Stromal cell of bone marrow (primary cell): ENCODE measurements at places on chromosomes 13 and 19.

DNA sequence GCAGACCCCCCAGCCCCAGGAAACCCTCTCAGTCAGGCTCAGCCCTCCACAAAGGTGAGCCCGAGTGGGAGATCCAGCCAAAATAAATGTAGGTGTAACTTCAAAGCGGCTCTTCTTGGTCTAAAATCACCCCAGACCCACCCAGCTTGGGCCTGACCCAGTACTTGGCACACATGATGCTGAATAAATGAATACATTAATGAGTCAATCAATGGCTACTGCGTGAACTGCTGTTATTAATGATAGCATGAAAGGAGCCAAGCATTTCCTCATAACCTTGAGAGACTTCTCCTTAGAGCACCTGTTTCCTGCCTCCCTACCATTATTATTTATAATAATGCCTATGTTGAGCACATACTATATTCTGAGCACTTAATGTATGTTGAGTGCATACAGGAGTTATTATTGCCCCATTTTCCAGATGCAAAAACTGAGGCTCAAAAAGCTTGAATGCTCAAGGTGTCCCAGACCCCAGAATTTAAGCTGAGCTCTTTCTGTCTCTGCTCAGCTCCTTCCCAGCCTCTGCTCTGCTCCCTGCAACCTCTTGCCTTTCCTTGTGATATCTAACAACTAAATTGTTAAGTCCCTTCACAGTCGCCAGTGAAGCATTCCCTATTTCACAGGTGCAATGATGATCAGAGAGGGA, 4.3 kb downstream of the NOTCH3 start:
- no peak for DNase-seq

DNA sequence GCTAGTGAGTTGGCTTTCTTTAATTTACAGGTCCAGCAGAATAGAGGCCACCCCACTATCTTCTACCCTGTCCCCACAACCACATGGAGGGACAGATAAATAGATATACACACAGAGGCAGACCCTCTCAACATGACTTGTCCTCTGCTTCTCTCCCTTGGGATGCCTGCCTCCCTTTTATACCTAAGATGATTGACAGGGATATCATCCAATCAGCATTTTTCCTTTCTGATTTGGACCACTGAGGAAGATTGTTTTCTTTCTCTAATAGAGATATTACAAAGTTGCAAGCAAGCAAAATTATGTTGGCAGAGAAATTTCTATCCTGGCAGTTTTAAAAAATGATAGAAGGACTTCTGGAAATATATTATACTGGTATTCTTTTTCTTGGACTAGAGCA, 35.8 kb downstream of the STOML3 start:
- no peak for DNase-seq

GRCh38 chr13:113929628-113930615, 44.0 kb downstream of the C13orf46 start:
- no peak for DNase-seq

GRCh38 chr13:50386541-50387050, 371.4 kb downstream of the KCNRG start:
- peak; percentile 53 for DNase-seq

- no peak for DNase-seq
These were observed 57.5 kb upstream of the KCTD4 start for GRCh38 chr13:45258334-45258675.

DNA sequence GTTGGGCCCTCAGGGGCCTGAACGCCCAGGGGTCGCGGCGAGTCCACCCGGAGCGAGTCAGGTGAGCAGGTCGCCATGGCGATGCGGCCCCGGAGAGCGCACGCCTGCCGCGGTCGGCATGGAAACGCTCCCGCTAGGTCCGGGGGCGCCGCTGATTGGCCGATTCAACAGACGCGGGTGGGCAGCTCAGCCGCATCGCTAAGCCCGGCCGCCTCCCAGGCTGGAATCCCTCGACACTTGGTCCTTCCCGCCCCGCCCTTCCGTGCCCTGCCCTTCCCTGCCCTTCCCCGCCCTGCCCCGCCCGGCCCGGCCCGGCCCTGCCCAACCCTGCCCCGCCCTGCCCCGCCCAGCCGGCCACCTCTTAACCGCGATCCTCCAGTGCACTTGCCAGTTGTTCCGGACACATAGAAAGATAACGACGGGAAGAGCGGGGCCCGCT, at the start of gene CCNA1:
Gene CCNA1 (plus strand): TSS at position 390 of the 439 bp plus-strand sequence. CDS start 562 bp downstream, outside the sequence.
- no peak for DNase-seq

DNA sequence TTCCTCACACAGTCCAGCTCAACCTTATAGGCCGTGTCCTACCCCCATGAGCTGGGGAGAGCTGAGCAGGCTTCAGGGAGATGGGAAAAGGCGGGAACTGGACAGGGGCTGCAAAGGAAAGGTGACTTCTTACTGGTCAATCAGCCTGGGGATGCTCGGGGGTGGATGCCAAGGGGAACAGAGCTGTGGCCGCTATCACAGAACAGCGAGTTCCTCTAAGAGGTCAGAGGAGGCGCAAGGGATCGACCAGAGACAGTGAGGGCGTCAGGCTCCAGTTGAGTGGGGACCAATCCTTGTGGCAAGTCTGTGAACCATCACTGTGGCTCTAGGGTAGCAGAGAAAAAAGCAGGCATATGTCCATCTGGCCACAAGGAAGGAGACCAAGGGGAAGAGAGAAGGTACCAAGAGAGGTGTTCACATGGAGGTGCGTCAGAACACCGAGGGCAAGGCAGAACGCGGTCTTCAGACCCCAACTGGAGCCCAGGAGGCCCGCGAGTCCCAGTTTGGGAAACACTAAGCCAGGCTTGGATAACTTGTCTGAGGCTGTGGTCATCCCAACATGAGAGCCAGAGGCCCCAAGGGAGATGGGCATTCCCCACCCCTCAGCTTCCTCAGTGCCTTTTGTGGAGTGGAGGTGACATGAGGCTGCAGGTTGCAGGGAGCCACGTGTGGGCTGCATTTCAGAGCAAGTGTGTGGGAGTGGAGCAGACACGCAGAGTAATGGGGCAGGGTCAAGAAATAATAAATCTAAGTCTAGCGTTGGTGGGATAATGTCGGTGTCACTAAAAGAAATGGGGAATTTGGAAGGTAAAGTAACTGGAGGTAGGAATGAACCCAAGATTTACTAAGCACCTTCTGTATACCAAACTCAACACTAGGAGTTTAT, 3.9 kb downstream of the F10 start:
- DNase-seq, result no peak

GRCh38 chr13:108561149-108561548, 68.3 kb upstream of the MYO16 start:
- no peak for DNase-seq

DNA sequence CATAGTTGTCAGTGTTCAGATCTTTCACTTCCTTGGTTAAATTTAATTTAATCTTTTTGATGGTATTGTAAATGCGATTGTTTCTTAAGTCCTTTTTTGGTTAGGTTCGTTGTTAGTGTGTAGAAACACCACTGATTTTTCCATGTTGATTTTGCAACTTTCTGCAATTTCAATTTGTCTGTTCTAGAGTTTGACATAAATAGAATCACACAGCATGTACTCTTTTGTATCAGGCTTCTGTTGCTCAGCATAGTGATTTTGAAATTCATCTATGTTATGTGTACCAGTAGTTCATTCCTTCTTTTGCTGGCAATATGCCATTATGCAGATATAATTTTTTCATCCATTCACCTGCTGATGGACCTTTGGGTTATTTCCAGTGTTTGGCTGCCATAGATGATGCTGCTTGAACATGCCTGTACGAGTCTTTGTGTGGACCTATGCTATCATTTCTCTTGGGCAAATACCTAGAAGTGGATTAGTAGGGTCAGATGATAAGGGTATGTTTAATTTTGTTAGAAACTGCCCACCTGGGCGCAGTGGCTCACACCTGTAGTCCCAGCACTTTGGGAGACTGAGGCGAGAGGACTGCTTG, 33.1 kb downstream of the BICRA start:
- no peak for DNase-seq

- DNase-seq, result no peak
These were observed 198.2 kb downstream of the MYO16 start for GRCh38 chr13:108827646-108828045.
